ENCODE measurements at places on chromosomes 6 and 20. TPM values are rescaled to one million over a fixed set of nuclear protein-coding genes. Genes with fewer than 3 reads are reported as not detected.

DNA sequence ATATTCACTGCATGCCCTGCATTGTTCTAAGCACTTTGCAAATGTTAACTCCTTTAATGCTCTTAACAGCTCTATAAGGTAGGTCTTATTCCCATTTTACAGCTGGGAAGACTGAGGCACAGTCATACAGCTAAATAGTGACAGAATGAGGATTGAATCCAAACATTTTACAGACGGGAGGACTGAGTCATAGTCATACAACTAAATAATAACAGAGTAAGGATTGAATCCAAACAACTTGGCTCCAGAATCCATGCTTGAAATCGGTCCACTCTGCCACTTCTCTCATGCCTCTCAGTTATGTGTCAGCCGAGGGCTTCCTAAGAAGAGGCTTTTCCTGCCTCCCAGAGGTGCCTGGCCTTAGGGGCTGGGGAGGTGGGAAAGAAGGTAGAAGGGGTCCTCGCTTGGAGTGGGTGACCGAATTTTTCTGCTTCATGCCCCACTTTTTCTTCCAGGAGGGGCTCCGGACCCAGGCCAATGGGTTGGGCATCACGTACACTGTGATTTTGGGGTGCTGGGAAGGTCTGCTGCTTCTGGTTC is 137.4 kb upstream of the RNF24 start:
- DNase-seq: peak; percentile 64

GRCh38 chr6:52590152-52590891 is 13.5 kb upstream of the TRAM2 start:
- DNase-seq: peak; percentile 83

GRCh38 chr6:37607944-37608343 is 89.7 kb downstream of the MDGA1 start:
- peak; percentile 57 for DNase-seq

Gene RWDD2A
- total RNA-seq: 3.9 TPM

DNA sequence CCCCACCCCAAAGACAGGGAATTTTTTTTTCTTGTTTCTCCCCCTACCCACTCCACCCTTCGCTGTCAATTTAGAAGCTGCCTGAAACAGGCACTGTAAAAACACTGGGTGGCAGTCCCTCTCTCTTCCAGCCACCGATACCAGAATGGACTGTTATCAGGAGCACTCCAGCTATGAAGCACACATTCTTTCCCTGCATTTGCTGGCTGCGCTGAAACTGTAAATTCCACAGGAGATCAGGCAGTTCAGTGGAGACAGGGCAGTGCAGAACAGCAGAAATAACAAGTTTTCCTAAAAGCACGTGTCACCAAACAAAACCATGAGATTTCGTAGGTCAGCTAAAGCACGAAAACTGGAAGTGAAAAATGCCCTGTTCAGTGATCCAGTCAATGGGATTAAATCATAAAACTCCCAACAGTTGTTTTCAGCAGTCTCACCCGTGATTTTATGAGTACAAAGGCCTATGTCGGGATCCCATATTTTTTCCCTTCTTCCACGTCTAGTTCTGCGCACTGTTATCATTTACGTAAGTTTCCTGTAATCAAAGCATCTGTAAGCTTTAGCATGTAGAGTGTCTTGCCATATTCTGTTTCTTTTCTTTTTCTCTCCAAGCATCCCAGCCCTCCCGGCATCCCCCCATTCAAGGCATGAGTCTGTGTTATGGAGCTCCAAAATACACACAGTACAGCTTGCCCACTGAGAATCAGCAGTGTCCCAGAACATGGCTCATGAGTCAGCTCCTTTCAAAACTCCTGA is 359.9 kb upstream of the EPHA7 start:
- no peak for DNase-seq

- no peak for DNase-seq
Observed at GRCh38 chr6:111114087-111114443, 26.8 kb downstream of the SLC16A10 start.

GRCh38 chr6:170410241-170410640 is 103.7 kb downstream of the FAM120B start:
- DNase-seq: no peak

Gene SMAP1
- total RNA-seq: 16.7 TPM

Gene KCNB1
- total RNA-seq: not detected

Gene CRYBG1
- 1.1 TPM for total RNA-seq

DNA sequence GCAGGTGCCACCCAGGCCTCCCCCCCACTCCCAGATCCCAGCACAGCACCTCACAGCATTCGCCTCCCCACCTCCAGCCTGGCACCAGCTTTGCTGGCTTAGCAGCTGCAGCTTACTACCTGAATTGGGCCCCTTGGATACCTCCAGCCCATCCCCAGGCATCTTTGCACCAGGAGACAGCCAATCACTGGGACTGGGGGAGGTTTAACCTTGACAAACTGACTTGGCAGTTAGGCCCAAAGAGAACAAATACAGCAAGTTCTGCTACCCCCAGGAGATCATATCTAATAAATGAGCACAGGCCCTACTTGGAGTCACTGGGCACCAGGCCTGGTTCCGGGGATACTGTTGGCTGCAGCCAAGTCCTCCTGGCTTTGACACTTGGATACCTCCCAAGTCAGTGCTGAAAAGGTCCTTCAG is 8.8 kb downstream of the PDRG1 start:
- no peak for DNase-seq

- no peak for DNase-seq
Observed at GRCh38 chr6:144467921-144468320, 182.8 kb downstream of the UTRN start.

DNA sequence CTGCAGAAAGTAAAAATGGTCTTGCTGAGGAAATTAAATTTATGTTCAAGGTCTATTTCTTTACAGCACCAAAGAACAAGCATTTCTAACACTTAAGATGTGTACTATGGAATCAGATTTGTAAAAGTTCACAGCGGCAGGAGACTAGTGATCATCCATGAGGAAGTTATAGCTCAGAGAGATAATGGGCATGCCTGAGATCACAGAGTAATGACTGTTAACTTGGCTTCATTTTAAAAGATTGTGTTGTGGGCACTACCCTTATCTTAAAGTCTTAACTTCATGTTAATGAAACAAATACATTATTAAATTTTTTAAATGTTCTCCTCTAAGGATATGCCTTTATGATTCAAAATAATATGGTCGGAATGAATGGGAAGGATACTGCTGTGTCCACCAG is 168.6 kb downstream of the GMPR start:
- no peak for DNase-seq

Gene ESR1
- total RNA-seq: not detected

Gene RIMS4
- not detected for total RNA-seq

- DNase-seq: no peak
Observed at GRCh38 chr6:163836876-163837690, 422.6 kb downstream of the QKI start.

GRCh38 chr20:297925-298775 is 780 bp downstream of the ZCCHC3 start:
- DNase-seq: peak; percentile 71

Gene SOX18
- total RNA-seq: not detected

DNA sequence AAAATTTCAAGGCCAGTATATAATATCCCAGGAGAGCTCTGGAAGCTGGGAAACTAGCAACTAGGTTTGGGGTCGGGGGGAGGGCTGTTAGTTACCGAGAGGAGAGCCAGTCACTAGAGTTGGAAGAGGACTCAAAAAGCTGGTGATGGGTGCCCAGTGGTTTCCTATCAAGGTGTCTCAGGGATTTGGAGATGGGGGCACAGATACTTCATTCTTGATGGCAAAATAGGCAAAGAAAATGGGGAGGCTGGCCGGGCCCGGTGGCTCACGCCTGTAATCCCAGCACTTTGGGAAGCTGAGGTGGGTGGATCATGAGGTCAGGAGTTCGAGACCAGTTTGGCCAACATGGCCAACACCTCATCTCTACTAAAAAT is 805 bp downstream of the PHF1 start:
- no peak for DNase-seq

Gene GATA5
- not detected for total RNA-seq

DNA sequence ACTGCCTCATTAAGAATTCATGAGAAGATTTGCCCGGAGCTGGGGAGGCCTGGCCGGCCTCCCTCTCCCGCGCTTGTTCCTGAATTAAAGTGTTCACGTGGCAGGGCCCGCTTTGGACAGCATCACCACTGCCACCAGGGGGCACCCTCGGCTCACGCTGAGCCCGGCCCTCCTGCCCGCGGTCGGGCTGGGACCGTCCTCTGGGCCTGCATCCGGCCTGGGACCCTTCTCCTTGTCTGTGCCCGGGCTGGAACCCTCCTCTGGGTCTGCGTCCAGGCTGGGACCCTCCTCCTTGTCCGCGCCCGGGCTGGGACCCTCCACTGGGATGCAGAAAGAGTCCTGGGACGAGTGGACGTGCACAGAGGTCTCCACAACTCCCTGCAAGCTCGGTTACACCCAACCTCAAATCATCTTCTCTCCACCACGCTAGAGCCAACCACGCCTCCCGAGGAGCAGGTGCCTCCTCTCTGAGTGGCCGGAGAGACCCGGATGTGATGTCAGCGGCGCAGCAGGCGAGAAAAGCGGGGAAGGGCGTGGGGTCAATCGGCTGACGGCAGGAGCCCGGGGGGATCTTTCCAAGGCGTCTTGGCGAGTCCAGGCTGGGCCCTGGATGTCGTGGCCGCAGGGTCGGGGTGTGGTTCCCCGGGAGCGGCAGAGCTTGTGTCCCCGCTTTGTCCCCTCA is 50.9 kb upstream of the DACT2 start:
- DNase-seq: no peak

GRCh38 chr20:57896563-57896962 is 186.7 kb upstream of the PMEPA1 start:
- DNase-seq: no peak

GRCh38 chr6:5747379-5747778 is 259.3 kb downstream of the NRN1 start:
- no peak for DNase-seq

- DNase-seq: no peak
Observed at GRCh38 chr6:40640599-40641227, 53.5 kb upstream of the LRFN2 start.

Gene ZNF165
- 0.28 TPM for total RNA-seq

GRCh38 chr20:50868509-50869495 is 62.4 kb downstream of the ADNP start:
- DNase-seq: peak; percentile 79

- DNase-seq: no peak
Observed at GRCh38 chr6:92337571-92337970, 1081.8 kb downstream of the EPHA7 start.

GRCh38 chr6:73134588-73134987 is 90.7 kb downstream of the KHDC1L start:
- DNase-seq: peak; percentile 34

DNA sequence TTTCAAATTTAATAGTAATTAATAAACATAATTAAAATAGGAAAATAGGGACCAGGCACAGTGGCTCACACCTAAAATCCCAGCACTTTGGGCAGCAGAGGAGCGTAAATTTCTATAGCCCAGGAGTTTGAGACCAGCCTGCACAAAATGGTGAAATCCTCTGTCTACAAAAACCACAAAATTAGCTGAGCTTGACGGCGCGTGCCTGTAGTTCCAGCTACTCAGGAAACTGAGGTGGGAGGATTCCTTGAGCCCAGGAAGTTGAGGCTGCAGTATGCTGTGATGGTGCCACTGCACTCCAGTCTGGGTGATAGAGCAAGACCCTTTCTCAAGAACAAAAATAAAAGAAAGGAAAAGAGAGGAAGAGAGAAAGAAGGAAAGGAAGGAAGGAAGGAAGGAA is 1387.0 kb upstream of the ADGRB3 start:
- no peak for DNase-seq

- no peak for DNase-seq
Observed at GRCh38 chr6:142861711-142862110, 83.3 kb downstream of the HIVEP2 start.

Data from IMR-90 (cell line).